ENCODE measurements at places on chromosomes 5 and 9.

- no peak for DNase-seq
Measured at GRCh38 chr5:121462441-121462840, 389.2 kb upstream of the FTMT start.

DNA sequence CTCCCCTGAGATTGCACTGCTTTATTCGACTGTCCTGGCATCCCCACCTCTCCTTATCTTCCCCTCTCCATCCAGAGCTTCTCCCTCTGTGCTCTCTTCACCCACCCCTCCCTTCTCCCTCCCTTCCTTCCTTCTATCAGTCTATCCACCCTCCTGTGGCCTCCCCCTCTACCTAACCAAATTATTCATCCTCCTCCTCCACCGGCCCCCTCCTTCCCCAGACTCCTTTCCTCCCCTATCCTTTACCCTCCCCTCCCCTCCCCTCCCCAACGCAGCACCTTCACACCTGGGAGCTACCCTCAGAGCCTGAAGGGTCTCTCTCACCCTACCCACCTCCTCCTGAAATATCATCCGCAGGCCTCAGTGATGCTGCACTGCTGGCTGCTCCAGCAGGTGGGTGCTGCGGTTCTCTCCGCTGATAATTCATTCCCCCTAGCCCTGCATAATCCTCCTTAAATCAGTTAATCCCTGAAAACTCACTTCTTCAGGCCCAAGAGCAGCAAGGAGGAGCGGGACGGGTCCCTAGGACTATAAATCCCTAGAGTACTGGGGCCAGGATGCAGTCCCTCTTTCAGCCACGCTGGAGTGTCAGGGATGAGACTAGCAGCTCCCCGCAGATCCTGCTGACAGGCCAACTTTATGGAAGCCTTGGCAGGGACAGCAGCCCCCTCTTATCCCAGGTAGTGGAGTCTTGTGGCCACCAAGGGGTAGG lies 97.8 kb downstream of the PCDH1 start:
- DNase-seq = no peak

GRCh38 chr5:172187118-172188032 lies 649 bp downstream of the STK10 start:
- DNase-seq = peak; percentile 79

DNA sequence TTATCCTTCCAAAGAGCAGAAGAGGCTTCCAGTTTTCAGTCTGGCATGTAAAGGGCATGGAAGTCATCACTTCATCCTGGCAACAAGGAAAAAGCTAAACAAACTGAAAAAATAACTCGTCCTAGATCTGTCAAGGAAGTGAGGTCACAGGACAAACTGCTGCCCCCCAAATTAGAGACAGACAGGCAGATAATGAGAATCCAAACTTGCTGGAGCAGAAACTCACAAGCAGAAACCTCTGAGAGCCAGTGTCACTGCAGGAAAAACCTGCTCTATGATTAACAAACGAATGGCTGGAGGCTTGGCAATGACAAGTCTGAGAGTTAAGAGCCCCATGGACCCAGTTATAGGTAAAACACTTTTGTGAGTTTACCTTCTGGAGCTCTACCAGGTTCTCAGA lies 18.9 kb upstream of the MLANA start:
- DNase-seq = no peak

GRCh38 chr9:122265149-122265915 lies 650 bp downstream of the MRRF start:
- peak; percentile 65 for DNase-seq
